Activated naive CD4-positive, alpha-beta T cell treated with anti-CD3 and anti-CD28 coated beads, Interleukin-2, amount 50 U/mL, for 16 hours (primary cell): ENCODE measurements at places on chromosomes 2 and 18.

DNA sequence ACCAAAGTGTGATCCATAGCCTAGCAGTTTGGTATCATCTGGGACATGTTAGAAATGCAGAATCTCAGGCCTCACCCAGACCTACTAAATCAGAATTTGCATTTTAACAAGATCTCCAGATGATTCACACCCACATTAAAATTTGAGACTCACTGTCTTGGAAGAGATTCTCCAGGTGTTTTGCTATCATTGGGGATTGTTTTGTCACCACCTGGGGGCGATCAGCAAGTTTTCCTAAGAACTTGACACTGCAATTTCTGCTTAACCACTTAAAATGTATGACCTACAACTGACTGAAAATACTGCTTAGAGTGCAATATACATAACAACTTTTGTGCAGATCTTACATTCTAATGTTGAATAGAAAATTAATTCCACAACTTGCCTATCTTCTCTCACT lies 18.9 kb upstream of the ITGA4 start:
- DNase-seq = no peak

- DNase-seq = no peak
Measured at GRCh38 chr2:53104263-53104662, 663.3 kb upstream of the CHAC2 start.

- DNase-seq = peak; percentile 50
Measured at GRCh38 chr2:230319211-230319862, 7.7 kb upstream of the SP140L start.

DNA sequence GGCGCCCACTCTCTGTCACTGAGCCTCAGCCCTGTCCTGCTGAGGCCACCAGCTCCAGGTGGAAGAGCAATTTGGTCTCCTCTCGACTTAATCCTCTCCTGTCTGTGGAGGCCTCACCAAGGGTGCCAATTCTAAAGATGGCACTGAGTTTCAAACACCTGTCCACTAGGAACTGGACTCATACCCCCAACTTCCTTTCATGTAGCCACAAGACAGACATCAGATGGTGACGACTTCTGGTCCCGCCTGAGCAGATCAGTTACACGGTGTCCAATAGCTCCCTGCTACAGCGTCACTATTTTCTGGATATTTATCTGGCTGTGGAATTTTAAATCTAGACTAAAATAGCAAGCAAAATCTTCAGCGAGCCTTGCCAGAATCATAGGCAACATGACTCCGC lies 24.5 kb upstream of the SP5 start:
- DNase-seq = no peak

- peak; percentile 51 for DNase-seq
Measured at GRCh38 chr2:31523871-31524492, 56.8 kb downstream of the SRD5A2 start.

DNA sequence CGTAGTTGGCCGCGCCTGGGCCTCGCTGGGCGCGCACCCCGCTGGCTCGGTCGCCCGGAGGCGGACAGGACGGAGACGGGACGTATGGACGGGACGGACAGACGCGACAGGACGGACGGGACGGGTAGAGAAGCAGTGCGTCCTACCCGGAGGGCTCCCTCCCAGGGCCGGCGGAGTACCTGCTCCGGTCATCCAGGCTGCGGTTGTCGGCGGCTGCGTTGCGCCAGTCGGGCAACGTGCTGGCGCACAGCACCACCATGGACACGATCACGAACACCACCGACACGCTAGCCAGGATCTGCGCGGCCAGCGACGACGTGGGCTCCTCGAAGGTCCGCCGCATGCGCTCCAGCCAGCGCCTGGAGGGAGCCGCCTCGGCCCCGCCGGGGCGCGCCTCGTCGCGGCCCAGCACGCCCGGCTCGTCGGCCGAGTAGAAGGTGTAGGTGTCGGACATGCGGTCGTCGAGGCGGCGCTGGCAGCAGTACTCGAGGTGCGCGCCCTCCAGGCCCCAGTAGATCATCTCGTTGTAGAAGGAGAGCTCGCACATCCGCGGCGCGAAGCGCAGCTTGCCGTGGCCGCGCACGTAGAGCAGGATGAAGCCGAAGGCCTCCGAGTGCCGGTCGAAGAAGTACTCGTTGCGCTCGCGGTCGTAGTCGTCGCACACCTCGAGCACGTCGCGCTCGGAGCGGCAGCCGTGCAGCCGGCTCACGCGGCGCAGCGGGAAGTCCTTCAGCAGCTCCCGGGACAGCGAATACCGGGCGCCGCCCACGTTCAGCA lies 903 bp downstream of the KCNG3 start:
- DNase-seq = peak; percentile 43

- DNase-seq = no peak
Measured at GRCh38 chr2:234631646-234632514, 135.0 kb upstream of the ARL4C start.

GRCh38 chr2:205772983-205773382 lies 90.7 kb downstream of the NRP2 start:
- no peak for DNase-seq

GRCh38 chr2:45009928-45010701 lies 863 bp upstream of the SIX2 start:
- DNase-seq = no peak

- no peak for DNase-seq
Measured at GRCh38 chr2:10709290-10709939, 12.0 kb upstream of the ATP6V1C2 start.

- no peak for DNase-seq
Measured at GRCh38 chr2:35447215-35447614, 908.4 kb upstream of the CRIM1 start.

- DNase-seq = no peak
Measured at GRCh38 chr2:132730611-132731010, 60.6 kb upstream of the LYPD1 start.

DNA sequence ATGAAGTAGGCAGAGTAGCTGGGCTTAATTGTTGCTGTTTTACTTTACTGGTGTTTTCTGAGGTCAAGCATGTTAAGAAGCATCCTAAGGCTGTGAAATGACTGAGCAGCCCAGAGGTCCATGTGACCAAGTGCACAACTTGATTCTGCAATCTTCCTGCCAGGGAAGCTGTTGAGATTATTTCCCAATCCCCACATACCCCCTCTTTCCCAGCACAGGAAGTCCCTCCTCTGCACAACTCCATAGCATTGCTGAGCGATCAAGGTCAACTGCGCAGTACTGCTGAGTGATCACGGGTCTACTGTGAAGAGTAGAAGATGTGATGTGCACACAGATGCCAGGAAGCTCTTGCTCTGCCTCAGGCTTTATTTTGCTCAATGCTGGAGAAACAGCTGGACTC lies 105.8 kb downstream of the GALNT14 start:
- DNase-seq = no peak

DNA sequence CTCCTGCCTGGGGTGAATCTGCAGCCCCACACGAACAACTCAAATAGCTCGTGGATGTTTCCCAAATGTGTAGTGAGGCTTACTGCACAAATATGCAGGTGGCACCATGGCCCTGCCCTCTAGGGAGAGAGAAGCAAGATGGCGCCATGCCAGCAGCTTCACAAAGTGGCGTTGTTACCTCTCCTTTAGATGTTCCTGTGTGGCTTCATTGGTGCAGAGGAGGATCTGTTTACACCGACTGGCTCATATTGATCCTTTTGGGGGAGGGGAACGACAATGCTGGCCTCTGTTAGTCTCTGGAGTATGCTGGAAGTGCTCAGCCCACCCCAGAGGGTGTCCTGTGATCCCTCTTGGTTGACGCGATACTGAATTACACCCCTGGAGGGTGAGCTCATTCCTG lies 99.5 kb upstream of the GATA6 start:
- no peak for DNase-seq

DNA sequence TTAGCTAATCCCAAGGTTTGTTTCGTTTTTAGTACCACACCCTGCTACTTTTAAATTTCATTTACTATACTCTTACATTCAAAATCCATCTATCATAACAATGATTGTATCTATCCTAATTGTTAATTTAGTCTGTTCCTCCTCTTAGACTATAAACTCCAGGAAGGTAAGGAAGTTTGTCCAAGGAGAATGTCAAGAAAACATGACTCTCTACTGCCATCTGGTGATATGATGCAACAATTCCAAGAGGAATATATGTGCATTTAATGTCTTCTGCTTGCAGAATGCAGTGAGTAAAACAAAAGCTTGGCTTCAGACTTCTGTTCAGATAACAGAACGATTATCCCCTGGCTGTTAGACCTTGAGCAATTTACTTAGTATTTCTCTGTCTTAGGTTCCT lies 1267.1 kb downstream of the LRP1B start:
- DNase-seq = no peak

GRCh38 chr2:38266382-38267061 lies 110.6 kb downstream of the ATL2 start:
- no peak for DNase-seq

- no peak for DNase-seq
Measured at GRCh38 chr2:37684809-37685208, 13.4 kb upstream of the CDC42EP3 start.

- DNase-seq = no peak
Measured at GRCh38 chr2:31070339-31071125, 67.7 kb downstream of the GALNT14 start.

DNA sequence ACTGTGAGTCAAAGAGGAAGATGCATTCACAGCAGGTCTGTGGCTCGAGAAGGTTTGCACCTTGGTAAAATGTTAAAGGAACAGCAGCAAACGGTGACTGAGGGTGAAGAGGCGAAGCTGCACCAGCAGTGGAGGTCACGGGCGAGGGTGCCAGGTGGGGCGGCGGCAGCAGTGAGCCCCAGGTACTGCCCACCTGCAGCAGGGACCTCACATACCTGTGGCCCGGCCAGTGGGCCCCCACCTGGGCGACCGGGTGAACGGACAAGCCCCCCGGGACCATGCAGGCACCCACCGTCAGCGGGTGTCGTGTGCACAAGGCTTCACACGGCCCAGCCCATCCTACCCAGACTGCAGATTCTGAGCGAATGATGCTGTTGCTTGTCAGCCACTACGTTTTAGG lies 23.6 kb upstream of the KCNG2 start:
- DNase-seq = no peak

DNA sequence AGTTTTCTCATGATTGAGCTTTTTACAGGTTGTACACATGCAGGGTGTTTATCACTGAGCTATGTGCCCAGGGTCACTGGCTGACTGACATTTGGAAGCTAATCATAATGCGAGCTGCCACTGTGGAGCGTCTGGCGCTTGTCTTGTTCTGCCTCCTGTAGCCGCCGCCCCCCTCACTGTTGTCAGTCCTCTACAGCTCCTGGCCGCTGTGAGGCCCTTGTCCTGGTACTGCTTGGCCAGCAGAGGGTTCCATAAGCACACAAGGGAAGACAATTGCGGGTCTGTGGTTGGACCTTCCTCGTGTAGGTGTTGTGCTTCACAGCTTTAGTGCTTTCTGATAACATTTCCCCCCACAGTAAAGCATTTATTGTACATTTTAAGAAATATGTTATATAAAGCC lies 105.6 kb upstream of the LDLRAD4 start:
- DNase-seq = no peak

DNA sequence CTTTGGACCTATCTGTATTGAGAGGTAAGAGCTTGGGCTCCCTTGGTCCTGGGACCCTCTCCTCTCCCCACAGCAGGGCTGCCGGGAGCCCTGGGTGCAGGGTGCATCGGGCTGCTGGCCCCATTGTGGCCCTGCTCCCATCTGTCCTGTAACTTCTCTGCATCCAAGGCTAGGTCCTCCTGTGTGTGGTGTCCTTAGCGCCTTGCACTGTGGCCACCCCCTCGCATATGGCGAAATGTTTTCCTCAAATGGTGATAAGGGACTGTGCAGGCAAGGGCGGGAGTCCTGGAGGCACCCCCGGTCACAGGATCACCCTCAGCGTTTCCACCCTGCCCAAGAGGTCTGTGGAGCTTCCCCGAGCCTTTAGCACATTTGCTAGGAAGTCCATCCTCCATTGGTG lies 208.2 kb downstream of the SH3RF3 start:
- no peak for DNase-seq
